ENCODE measurements at places on chromosomes 13 and 19.

GRCh38 chr19:31254611-31255010 is 94.6 kb downstream of the TSHZ3 start:
- no peak for DNase-seq

DNA sequence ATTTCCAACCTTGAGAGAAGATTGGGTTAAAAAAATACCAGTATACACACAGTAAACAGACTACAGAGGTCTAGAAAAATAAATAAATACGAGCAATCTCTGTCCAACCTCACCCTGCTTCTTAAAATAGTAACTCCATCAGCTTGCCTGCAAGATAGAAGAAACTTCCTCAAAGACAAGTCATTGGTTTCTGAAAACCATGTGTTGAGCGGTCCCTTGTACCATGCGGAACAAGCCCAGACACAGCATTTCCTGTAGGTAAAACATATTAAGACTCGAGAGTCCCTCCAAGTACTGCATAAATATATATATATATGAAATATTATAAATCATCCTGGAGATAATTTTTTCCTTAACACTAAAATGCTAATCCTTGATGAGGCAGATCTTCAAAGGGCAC is 157.4 kb downstream of the MZT1 start:
- no peak for DNase-seq

GRCh38 chr19:33260628-33261418 is 35.2 kb upstream of the SLC7A10 start:
- no peak for DNase-seq

DNA sequence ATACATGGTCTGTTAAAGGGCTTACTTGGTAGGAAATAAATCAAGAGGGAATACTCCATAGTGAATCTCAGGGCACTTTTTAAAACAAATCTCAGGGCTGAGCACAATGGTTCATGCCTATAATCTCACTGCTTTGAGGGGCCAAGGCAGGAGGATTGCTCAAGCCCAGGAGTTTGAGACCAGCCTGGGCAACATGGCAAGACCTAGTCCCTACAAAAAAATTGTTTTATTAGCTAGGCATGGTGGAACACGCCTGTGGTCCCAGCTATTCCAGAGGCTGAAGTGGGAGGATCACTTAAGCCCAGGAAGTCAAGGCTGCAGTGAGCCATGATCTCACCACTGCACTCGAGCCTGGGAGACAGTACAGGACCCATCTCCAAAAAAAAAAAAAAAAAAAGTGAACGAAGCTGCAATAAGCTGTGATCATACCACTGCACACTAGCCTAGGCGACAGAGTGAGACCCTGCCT is 25.2 kb downstream of the ABCC4 start:
- DNase-seq: no peak

GRCh38 chr13:49454388-49455006 is 10.4 kb downstream of the SETDB2 start:
- DNase-seq: no peak
